M059J (cell line): ENCODE measurements at places on chromosomes 3 and 15. TPM values are rescaled to one million over a fixed set of nuclear protein-coding genes. Genes with fewer than 3 reads are reported as not detected.

The GALNT15 gene
- total RNA-seq, result 2.1 and 7.0 TPM in 2 replicates

- no peak for DNase-seq
Observed at GRCh38 chr15:82043796-82044372, 1.9 kb downstream of the MEX3B start.

- DNase-seq, result no peak
Observed at GRCh38 chr3:197491923-197492664, 63.7 kb downstream of the BDH1 start.

DNA sequence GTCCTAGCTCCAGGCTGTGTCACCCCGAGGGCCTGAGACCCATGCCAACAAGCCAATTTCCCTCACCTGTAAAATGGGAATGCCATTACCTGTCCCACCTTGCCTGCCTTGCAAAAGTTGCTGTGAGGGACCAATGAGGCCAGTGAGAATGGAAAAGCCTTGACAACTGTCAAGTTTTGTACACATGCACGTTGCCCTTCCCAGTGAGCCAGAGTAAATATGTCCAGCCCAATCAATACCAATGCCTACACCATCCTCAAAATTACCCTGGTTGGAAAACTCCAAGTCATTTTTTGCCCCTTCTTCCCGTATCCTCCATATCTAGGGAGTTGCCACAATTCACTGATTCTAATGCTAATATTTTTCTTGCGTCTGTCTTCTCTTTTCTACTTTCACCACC is 73.5 kb upstream of the RASGRF1 start:
- no peak for DNase-seq

- DNase-seq, result peak; percentile 70
Observed at GRCh38 chr15:88878720-88879184, 16.6 kb downstream of the HAPLN3 start.

DNA sequence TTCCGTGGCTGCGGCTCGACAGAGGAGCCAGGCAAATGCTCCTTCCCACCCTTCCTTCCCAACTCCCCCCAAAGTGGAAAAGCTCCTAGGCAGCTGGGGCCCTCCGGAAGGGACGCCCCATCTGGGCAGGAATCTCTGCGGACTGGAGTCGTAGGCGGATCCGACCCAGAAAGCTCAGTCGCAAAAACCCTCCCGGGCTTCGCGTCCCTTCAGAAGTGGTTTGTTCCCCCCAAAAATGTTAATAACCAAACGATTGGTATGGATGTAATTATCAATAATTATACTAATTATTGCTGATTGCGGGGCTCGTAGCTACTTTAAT is 3.8 kb downstream of the RNU6-1 start:
- no peak for DNase-seq
